Colonic mucosa (tissue), 4 donors: ENCODE measurements at places on chromosomes 5 and 9. TPM values are rescaled to one million over a fixed set of nuclear protein-coding genes. Genes with fewer than 3 reads are reported as not detected.

DNA sequence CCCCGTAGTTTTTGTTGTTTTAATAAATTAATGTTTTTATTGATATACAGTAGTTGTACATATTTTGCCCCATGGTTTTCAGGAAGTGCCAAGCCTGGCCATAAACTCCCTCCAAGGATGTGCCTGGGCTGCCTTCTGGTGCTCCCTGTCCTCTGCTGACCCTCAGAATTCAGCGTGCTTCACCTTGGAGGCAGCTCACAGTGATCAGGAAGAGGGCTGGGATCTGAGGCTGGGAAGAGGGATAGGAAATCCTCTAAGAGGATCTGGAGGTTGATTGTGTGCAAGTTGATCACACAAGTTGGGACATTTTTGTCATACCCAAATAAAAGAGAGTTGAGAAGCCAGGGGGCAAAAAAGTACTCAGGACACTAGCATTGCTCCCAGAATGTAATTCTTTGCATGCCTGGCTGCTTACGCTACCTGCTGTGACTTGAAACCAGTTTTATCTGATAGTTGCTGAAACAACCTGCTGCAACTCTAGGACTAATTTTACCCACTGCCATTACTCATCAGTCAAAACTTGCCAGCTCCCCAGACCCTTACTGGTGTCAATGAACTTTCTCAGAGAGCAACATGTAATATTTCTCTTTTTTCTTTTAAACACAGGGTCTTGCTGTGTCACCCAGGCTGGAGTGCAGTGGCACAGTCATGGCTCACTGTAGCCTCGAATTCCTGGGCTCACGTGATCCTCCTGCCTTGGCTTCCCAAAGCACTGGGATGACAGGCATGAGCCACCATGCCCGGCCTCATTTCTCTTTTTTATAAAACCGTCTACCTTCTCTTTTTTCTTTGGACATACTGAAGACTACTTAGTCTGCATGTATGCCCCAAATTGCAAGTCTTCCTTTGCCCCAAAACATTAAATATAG lies 29.0 kb downstream of the PDE6A start:
- no peak for DNase-seq

GRCh38 chr5:82656341-82656761 lies 378.2 kb upstream of the RPS23 start:
- no peak for DNase-seq

DNA sequence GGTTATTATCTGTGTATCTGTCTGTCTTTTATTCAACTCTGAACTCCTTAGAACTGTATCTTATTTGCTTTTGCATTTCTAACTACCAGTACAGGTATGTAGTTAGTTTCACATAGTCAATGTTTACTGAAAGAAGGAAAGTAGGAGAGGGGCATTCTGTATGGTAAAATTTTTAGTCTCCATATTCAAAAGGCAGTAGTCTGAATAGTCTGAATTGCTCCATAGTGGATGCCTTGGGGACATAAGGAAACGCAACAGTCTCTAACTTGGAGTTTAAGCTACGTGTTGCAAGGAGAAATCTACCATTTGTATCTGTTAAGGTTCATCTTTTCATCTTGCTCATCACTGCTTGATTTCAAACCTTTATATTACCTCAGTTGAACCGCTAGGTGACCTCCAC lies 26.2 kb downstream of the RASGRF2 start:
- DNase-seq = no peak

DNA sequence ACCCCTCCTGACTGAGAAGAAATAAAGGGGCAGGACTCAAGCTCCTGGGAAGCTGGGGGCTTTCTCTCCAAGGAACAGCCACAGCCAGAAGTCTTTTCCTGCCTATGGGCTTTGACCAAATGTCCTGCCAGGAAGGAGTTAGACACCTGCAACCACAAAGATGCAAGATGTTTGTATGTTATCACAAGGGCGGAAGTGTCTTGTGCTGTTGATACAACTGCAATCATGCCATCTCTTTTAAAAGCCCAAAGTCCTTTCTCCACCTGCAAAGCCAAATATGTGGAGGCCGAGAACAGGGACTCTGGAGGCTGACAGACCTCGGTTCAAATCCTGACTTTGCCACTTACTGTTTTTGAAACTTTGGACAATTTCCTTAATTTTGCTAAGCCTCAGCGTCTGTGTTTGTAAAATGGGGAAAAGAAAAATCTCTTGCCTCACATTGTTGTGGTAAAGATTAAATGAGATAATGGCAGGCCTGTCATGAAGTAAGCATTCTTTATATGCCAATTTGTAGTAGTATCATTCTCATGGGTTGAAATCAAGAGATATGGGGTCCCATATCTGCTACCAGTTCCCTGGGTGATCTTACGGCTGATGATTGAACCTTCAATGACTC lies 17.0 kb downstream of the HRH2 start:
- DNase-seq = no peak

GRCh38 chr5:32520356-32520755 lies 65.0 kb upstream of the SUB1 start:
- DNase-seq = no peak

GRCh38 chr9:110143950-110144545 lies 63.9 kb downstream of the C9orf152 start:
- no peak for DNase-seq

DNA sequence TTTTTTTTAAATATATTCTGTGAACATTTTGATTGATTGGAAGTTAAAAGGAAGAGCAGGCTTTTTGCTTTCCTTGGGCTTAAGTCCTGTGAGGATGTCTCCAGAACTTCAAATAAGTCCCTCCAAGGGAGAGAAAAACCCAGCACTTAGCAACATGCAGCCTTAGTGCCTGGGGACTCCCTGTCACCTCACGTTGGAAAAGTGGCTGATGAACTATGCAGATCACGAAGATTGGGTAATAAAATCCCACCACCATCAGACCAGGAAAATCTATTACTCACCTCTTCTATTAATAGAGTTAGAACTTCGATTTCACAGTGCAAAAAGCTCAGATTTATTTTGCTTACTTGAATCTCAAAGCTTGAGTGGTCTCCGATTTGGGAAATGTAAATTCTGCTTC lies 507.0 kb downstream of the MAT2B start:
- DNase-seq = no peak

Gene IL4
- total RNA-seq = not detected

Gene LURAP1L
- total RNA-seq = 19.3 TPM

Gene BHMT2
- 0.40 TPM for total RNA-seq

- peak; percentile 91 for DNase-seq
Measured at GRCh38 chr5:177022386-177023302, at the start of gene ZNF346. Gene ZNF346, plus strand, starts transcription at chr5:177022696. Its CDS starts 43 bp downstream, at chr5:177022739.

GRCh38 chr5:26259081-26259480 lies 779.3 kb downstream of the CDH9 start:
- no peak for DNase-seq

- no peak for DNase-seq
Measured at GRCh38 chr5:98793223-98793622, 19.8 kb downstream of the RGMB start.

GRCh38 chr5:39772307-39772706 lies 347.5 kb upstream of the DAB2 start:
- DNase-seq = no peak

DNA sequence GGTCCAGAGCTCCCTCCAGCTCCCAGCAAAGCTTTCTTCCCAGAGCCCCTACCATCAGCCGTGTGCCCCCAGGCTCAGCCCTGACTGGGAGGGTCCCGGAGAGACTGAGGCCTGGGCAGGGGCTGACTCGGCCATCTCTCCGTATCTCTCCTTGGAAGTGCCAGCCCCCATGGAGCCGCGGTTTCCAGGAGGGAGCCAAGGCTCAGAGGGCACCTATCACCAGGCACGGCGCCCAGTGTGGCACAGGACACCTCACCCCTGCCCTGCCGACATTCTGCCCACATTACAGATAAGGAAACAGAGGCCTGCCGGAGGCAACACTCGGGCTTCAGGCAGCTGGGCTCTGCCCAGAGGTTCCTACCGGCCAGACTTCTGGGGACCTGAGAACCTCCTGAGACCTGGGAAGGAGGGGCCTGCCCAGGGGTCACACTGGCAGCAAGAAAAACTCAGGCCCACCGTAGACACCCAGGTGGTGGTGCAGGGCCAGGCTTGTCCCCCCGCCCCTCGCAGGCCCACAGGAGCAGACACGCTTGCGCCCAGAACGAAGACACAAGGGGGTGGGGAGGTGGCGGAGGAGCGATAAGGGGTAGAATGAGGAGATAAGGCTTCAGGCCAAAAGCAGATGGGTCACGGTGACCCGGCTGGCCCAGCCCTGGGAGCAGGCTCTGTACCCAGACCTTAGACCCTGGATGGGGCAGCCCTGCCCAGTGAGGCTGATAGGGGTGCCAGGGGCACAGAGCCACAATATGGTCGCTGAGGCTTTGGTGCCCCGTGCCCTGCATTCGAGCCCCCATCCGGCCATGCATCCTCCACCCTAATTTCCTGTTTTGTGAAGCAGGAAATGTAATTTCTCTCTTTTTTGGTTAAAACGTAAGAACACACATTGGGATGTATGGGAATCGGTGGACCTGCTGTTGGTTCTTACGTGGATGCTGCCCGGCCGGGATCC lies 11.8 kb downstream of the NR5A1 start:
- no peak for DNase-seq

GRCh38 chr5:82815871-82816270 lies 261.3 kb downstream of the TMEM167A start:
- DNase-seq = no peak

GRCh38 chr5:153511622-153512021 lies 21.2 kb downstream of the GRIA1 start:
- no peak for DNase-seq

GRCh38 chr5:119400245-119400644 lies 44.4 kb downstream of the TNFAIP8 start:
- peak; percentile 29 for DNase-seq

GRCh38 chr9:14412775-14413174 lies 98.8 kb upstream of the NFIB start:
- no peak for DNase-seq

GRCh38 chr9:136675477-136676296 lies 11.6 kb downstream of the AGPAT2 start:
- peak; percentile 68 for DNase-seq

- DNase-seq = no peak
Measured at GRCh38 chr5:83255268-83255667, 177.9 kb downstream of the XRCC4 start.

DNA sequence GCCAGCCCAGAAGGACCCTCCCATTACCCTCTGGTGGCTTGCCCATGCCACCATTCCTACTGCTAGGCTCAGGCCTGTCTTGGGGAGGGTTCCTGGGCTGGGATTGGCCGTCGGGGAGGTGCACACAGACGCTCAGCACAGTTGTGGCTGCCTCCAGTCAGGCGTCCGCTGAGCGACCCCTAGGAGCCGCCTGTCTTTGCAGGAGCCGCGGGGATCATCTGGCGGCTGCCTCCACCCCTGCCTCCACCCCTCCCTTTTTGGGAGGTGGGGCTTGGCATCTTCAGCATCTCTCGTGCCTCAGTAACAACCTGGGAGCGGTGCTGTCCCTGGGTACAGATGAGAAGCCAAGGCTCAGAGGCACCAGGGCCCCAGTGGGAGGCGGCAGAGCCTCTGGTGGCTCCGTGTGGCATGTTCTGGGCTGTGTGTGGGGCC lies 39.6 kb downstream of the RXRA start:
- DNase-seq = no peak

DNA sequence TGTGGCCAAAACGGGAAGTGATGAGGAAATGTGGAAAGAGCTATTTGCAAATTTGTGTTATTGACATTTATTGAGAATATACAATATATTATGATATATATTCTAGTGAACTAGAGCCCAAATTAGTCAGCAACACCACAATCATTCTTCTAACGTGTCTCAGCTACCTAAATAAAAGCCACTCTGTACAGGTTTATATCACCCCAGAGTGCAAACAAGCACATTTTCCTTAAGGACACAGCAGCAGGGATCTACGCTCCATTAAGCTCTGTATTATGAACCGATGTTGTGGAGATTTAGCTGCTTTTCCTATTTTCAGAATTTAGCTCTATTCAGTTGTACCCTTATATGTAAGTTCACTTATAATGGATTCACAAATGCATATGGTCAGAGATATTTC lies 77.9 kb downstream of the CDH18 start:
- no peak for DNase-seq

- DNase-seq = peak; percentile 30
Measured at GRCh38 chr9:115118879-115119218, 892 bp upstream of the TNC start.

- DNase-seq = peak; percentile 46
Measured at GRCh38 chr5:103120607-103121200, 603 bp downstream of the PPIP5K2 start.

Gene MYOT
- total RNA-seq = 3.2 TPM

DNA sequence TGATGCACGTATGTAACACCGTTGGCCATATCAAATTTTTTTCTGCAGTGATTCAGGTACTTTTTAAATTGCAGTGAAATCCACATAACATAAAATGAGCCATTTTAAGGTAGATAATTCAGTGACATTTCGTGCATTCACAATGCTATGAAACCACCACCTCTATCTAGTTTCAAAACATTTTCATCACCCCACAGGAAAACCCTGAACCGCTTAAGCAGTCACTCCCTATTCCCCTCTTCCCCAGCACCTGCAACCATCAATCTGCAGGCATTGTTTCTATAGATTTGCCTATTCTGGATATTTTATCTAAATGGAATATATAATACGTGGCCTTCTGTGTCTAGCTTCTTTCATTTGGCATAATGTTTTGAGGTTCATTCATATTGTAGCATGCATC lies 79.2 kb downstream of the BOD1 start:
- no peak for DNase-seq

DNA sequence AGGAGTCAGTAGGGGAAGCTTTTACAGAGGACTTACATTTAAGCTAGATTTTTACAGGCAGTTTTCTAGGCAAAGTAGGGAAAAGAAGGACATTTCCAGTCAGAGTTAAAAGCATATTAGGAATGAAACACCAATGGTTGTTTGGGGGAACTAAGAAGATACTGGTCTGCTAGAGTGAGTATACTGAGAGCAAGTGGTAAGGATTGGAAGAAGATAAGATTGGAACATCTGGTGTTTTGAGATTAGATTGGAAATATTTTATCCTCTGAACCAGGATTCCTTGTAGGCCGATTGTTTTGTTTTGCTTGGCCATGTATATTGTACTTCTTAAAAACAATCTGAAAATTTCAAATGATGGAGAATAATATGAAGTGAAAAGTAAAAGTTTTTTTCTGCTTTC lies 7.7 kb downstream of the FBXO38 start:
- DNase-seq = no peak

- no peak for DNase-seq
Measured at GRCh38 chr9:110842169-110842568, 173.6 kb downstream of the MUSK start.

- no peak for DNase-seq
Measured at GRCh38 chr9:33223696-33224095, 16.3 kb upstream of the SPINK4 start.

- DNase-seq = no peak
Measured at GRCh38 chr5:72550595-72550994, 43.4 kb upstream of the ZNF366 start.

- DNase-seq = no peak
Measured at GRCh38 chr5:143769026-143769786, 42.8 kb upstream of the HMHB1 start.
